ENCODE measurements at places on chromosomes 12 and 14.

- DNase-seq: no peak
Observed at GRCh38 chr14:70904373-70904772, 2.9 kb upstream of the PCNX1 start.

GRCh38 chr14:59455411-59455810 lies 9.8 kb downstream of the GPR135 start:
- no peak for DNase-seq

DNA sequence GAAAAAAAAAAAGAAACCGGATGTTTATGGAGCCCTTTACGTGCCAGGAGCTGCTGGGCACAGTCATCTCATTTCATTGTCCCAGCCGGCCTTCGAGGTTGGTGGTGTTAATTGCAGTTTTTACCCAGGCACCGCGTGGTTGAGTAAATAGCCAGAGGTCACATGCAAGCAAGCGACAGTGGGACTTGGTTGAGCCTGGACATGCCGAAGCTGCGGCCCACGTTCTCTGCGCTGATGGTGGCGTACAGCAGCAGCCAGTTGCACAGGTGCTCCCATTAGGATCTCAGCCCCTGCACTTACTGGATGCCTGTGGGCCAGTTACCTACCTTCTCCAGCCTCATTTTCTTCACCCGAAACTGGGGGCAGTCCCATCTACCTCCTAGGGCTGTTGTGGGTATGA lies 54.0 kb downstream of the TSPAN9 start:
- no peak for DNase-seq

GRCh38 chr12:44544018-44544417 lies 332.1 kb downstream of the NELL2 start:
- no peak for DNase-seq

DNA sequence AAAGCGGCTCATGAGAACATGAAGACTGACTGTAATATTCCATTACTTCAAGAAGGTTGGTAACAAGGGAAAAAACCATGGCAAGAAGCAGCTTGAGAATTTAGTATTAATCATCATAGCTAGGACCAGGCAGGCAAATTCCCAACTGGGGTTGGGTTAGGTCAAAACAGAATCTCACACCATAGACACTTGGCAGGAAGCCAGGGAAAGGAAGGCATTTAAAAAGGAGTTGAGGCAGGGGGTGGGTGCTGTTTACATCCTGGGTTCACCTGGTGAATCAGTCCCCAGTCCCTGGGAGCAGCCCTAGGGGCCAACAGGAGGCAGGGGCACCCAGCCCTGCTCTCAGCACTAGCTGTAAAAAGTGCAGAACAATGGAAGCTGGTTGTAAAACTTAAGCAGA lies 108.6 kb downstream of the EGLN3 start:
- no peak for DNase-seq

- no peak for DNase-seq
Observed at GRCh38 chr14:68981539-68981976, 2.5 kb upstream of the ACTN1 start.

- no peak for DNase-seq
Observed at GRCh38 chr14:34688470-34689206, 25.8 kb downstream of the CFL2 start.

DNA sequence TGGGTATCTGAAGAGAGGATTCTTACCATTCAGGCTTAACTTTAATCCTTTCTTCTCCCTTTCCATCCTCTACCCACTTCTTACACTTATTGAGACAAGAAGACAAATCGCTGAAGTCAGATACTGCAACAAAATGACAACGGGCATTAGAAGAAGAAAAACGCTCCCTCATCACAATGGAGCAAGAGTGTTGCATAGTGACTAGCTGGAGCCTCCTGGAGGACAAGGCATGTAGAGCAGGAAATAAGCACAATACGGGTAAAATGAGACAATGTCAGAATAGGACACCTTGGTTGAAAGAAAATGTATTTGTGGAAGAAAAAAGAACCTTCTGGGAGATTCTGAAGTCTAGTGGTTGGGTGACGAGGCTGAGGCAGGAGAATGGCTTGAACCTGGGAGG lies 501.0 kb downstream of the RERGL start:
- no peak for DNase-seq

DNA sequence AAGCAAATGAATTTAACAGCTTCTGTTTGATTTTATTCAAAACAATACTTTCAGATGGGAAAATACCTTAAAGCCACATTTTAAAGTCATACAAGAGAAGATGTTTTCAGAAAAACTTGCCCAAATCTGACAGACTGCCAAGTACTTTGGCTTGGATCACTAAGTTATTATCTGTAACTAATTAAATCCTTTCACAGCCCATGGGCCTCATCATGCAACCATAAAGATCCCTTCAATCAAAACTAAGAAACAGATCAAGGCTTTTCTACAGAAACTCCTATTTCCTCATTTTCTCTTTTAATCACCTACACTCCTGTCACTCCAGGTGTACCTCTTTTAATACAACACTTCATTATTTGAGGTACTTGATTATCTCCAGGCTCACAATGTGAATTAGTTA lies 28.1 kb downstream of the BLTP3B start:
- DNase-seq: no peak

DNA sequence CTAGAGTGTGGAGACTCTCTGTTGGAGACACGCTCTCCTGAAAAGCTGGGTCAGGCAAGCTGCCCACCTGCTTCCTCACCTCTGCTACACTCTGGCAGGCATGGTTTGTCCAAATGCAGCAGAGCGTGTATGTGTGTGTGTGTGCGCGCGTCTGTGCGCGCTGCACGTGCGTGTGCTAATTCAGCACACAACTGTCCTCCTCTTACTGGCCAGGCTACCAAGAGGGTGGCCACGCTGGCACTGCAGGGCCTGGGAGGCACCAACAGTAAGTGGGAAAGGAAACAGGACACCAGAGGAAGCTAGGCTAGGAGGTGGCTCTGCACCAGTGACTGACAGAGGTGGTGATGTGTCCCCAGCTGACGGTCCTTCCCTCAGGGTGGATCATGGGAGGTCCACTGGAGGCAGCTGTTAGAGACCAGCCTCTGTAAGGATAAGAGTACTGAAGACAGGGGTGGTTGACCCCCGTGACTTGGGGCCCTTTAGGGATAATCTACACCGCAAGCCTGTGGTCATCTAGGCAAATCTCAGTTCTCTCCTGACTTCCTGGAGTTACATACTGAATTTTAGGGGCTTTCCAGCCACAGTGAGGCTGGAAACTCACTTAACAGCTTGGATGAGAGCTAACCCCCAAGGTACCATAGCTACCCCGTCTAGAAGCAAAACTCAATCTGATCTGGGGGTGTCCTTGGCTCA lies 15.6 kb upstream of the TFCP2 start:
- DNase-seq: peak; percentile 55

- DNase-seq: no peak
Observed at GRCh38 chr12:27922531-27923139, 49.9 kb downstream of the PTHLH start.

GRCh38 chr12:13219320-13219719 lies 22.8 kb downstream of the EMP1 start:
- no peak for DNase-seq

- no peak for DNase-seq
Observed at GRCh38 chr12:32761716-32762115, 6.0 kb upstream of the YARS2 start.

DNA sequence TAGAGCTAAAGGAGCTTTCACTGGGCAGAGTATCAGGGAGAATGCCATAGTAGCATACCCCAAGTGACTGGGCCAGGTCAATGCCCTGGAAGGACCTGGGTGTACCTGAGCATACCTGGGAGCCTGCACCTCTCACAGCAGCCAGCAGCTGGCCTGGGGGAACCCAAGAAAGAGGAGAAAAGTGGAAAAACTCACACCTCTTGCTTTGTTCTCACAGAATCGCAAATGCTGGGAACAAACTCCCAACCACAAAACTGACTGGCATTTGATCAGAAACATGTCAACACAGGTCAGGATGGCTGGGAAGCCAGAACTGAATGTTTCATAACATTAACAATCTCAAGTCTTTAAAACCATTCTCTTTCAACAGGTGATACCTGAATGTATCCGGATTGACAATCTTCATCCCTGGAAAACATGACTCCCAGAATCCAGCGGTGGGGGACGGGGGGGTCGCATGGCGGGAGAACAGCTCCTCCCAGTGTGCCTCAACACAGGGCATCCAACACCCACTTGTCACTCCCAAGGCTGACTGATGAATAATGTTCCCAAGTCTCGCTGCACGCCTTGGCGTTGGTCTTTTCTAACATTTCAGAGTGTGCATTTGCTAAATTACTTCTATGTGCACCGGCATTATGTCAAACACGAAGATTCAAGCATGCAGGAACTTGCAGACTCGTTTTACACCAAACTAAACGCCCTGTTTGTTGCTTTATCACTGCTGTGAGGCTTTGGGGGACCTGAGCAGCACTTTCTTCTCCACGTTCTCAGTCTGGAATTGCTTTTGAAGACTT lies 7.9 kb downstream of the FOXN3 start:
- DNase-seq: no peak

DNA sequence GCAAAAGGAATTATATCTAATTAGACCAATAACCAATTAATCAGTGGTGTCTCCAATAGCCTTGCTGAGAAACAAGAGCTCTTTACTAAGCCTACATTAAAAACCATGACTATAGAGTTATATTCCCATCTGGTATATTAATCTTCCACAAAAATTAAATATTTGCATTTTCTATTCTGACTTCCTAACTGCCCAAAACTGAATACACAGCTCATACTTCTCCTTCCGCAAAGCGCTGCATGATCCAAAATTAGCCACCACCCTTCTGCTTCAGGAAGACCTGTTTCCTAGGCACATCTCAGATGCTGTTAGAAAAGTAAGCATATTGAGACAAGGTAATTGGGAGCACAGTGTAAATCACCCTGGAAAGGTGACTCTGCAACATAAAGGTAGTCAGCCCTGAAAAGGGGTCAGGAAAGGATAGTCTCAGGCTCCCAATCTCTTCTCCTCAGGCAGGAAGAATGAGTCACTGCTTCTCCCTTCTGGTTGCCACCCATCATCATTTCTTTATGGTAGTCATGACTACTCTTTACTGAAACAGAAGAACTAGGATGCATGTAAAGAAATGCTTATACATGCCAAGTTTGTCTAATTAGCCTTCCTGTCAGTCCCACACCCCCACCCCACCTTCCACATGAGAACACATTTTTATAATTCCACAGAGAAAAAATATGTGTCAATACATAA lies 54.3 kb downstream of the PLCZ1 start:
- DNase-seq: no peak

DNA sequence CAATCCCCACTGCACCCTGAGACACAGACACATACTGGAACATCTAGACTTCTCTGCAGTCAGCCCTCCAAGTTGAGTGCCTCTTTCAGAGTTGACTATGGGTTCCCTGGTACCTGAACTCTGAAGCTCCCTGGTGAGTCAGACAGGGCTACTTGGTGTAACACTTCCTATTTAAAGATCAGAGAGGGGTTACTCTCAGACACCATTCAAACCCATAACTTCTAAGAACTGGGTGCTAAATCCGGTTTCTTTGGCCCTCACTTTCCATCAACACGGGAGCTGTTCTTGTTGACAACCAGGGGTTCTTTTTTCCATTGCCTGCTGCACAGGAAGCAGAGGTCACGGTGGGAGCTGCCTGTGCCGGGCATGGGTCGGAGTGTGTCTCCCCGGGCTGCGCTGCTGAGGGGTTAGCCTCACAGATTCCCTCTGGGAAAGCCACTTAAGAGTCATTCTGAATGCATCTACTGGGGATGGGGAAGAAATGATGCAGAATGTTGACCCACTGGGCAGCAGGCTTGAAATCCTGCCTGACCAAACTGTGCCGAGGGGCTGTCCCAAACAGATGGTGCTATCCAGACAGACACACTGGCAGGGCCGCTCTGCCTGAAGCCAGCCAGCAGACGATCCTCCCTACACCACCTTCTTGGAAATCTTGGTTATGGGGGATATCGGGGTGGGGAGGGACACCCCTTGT lies 74.1 kb downstream of the PITPNM2 start:
- no peak for DNase-seq

GRCh38 chr12:18658829-18659228 lies 79.0 kb downstream of the PLCZ1 start:
- no peak for DNase-seq

DNA sequence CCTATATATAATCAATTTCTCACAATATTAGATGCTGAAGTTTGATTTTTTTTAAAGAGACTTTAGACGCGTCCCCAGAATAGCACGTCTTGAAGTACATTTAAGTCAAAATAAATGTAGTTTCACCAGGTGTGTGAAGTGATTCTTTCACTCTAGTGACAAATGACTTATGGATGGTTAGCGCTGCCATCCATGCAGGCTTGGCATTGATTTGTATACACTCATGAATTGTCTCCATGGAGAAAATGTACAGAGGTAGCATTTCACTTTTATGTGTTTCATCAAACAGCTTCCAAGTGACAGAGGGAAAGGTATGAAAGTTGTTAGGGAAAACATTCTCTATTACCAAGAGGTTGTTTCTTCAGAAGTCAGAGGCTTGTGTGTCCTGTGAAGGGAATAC lies 360.8 kb downstream of the PDZRN4 start:
- no peak for DNase-seq

GRCh38 chr12:5343711-5344110 lies 88.2 kb upstream of the NTF3 start:
- no peak for DNase-seq

GRCh38 chr12:19829100-19829853 lies 390.0 kb downstream of the AEBP2 start:
- no peak for DNase-seq

DNA sequence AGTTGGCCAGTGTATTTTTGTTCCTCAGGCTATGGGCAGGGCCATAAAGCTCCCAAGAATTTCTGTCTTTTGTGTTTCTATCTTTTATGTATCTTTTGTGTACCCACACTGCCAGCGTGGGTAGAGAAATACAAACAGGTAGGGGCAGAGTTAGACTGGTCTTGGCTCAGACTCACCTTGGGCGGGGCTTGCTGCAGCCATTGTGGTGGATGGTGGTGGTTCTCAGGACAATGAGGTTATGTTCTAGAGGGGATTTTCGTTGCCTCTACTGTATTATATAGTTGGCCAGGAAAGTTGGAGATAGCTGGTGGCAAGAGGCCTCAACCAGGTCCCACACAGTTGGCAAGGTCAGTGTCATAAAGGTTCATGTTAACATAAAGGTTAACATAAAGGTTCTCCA lies 977.5 kb upstream of the LRFN5 start:
- DNase-seq: no peak

DNA sequence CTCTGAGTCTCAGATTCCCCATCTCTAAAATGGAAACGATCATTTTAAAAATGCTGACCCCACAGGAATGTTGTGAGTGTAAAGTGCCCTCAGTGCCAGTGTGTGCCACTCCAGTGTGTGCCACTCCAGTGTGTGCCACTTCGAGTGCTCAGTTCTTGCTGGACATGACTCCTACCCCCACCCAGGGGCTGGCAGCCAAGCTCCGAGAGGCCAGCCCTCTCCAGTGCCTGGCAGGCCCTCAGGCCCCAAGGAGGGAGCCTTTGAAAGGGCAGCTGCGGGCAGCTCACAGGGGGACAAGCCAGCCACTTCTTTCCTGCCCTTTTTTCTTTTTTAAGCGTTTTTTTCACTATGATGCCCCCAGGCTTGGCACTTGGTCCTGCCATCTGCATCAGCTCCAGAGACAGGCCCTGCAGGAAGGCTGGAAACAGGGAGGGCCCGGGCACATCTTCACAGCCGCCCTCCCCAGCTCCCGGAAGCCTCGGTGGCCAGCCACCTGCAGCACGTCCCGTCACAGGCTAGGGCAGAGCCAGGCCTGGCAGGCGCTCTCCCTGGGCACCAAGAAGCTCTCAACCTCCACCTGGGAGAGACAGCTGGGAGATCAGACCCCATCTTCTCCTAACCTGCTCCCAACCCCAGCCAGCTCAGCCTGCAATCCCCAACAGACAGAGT lies 29.8 kb downstream of the NCOR2 start:
- no peak for DNase-seq

- DNase-seq: no peak
Observed at GRCh38 chr12:92411687-92412086, 266.0 kb upstream of the BTG1 start.

GRCh38 chr14:24390701-24391468 lies 7.9 kb upstream of the NYNRIN start:
- no peak for DNase-seq
